ENCODE measurements at places on chromosomes 1 and 21.

DNA sequence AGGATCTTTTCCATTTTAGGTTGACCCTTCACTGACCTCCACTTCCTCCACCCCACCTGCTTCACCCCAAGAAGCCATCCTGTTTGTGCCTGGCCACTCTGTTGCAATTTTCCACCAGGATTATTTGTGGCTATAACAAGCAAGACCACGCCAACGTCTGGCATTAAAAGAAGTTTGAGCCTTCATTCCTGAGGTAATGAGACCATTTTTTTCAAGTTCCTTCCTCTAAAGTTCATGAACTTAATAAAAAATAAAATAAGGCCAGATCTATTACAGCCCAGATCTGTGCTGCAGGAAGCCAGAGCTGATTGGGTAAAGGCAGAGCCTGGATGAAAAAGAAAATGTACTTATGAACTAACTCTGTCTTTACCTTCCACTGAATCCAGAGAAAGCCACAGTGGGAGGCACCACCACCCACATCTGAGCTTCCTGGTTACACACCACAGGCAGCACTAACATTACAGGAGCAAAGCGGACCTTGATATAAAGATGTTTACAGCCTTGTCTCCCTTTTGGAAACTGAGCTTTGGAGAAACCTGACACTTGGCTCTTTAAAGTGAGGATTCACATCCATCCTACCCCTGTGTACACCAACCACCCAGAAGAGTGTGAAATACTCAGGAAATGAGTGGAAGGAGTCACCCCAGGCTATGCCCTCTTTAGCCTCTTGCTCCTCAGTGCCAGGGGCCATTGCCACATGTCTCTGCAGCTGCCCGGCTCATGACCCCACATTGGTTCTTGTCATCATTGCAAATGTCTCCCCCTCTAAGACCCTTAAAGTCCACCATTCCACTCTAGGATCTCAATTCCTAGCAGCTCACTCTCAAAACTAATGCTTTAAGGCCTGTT lies 293.6 kb downstream of the PLPP3 start:
- no peak for DNase-seq

- peak; percentile 90 for DNase-seq
Observed at GRCh38 chr1:43329995-43330751, 7.4 kb upstream of the MPL start.

GRCh38 chr1:47689894-47690293 lies 252.1 kb downstream of the FOXD2 start:
- DNase-seq: no peak

DNA sequence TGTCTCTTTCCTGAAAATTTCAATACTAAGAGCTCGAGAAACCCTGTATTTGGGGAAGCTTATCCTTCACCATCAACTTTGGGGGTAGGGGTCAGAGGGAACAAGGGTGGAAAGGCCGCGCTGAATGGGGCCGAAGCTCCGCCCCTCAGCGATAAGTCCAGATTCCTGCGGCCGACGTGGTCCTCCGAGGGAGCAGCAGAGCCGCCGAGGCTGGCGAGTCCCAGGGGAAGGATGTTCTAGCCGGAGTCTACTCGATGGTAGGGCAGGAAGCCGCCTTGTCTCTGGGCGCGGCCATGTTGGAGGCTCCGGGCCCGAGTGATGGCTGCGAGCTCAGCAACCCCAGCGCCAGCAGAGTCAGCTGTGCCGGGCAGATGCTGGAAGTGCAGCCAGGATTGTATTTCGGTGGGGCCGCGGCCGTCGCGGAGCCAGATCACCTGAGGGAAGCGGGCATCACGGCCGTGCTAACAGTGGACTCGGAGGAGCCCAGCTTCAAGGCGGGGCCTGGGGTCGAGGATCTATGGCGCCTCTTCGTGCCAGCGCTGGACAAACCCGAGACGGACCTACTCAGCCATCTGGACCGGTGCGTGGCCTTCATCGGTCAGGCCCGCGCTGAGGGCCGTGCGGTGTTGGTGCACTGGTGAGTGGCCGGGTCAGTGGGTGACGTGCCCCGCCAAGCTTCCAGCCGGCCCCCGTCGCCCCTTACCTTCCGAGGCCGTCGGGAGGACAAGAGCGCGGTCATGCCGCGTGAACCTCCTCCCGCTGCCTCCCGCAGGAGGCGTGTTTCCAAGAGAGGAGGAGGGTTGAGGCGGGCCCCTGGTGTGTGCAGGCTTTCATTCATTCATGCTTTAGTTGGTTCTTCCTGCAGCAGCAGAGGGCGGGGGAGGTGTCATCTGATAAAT lies at the start of gene DUSP12:
TSS of gene DUSP12 (plus strand) at position 278 of the 899 bp plus-strand sequence. CDS start at position 294, 16 bp downstream.
- peak; percentile 79 for DNase-seq

DNA sequence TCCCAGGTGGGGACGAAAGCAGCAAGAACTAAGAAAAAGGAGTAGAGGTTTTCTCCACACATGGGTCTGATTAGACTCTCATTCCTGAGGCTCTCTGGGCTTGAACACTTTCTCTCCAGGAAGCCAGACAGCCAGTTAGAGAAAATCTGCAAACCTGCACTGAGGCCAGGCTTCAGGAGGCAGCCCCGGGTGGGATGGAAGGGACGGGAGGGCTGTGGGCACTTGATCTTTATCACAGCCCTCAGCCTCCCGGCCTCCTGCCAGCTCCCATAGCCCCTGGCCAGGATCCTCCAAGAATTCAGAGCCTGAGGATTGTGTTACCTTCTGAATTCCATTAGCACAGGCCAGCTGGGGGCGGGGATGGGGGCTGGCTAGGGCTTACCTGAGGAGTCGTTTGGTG lies 40.1 kb downstream of the SERTAD4 start:
- DNase-seq: no peak

GRCh38 chr1:85450832-85451231 lies 14.1 kb downstream of the DDAH1 start:
- no peak for DNase-seq

- no peak for DNase-seq
Observed at GRCh38 chr1:190416239-190416638, 61.4 kb downstream of the BRINP3 start.

DNA sequence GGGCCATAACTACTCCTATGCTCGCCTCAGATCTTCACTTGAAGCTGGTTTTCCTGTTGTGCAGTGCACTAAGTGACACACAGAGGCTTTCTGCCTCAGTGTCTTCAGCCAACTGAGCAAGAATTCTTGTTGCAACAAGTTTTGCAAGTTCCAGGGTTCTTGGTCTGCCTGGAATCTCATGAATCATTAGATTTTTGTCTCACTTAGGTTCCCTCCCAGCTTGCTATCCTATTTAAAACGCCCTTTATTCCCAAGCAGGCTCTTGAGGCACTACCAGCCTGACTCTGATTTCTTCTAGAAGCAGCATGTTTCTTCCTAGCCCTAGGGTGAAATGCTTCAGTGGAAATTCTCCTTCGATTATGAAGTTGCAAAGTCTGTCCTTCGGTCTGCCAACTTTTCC lies 158.8 kb downstream of the C1orf21 start:
- no peak for DNase-seq

GRCh38 chr1:191025896-191026642 lies 548.4 kb upstream of the BRINP3 start:
- no peak for DNase-seq

GRCh38 chr1:44326024-44326701 lies 28.9 kb downstream of the ERI3 start:
- DNase-seq: no peak

DNA sequence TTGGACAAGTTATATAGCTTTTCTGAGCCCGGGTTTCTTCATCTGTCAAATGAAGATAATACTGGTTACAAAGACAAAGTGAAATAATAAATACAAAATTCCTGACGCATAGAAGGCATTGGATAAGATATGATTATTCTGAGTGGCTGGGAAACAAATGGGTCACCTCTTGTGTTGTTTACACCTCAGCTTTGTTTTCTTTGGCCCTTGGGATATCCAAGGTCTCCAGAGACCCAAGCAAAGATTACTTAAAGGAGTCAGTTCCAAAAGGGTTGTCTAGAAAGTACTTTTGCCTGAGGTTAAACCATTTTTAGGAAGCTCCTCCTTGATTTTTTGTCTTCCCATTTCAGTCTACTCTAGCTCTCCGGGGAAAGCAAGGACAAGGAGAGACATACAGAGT lies 9.7 kb downstream of the KHDRBS1 start:
- no peak for DNase-seq

GRCh38 chr1:159890390-159890789 lies 9.6 kb downstream of the CFAP45 start:
- no peak for DNase-seq

DNA sequence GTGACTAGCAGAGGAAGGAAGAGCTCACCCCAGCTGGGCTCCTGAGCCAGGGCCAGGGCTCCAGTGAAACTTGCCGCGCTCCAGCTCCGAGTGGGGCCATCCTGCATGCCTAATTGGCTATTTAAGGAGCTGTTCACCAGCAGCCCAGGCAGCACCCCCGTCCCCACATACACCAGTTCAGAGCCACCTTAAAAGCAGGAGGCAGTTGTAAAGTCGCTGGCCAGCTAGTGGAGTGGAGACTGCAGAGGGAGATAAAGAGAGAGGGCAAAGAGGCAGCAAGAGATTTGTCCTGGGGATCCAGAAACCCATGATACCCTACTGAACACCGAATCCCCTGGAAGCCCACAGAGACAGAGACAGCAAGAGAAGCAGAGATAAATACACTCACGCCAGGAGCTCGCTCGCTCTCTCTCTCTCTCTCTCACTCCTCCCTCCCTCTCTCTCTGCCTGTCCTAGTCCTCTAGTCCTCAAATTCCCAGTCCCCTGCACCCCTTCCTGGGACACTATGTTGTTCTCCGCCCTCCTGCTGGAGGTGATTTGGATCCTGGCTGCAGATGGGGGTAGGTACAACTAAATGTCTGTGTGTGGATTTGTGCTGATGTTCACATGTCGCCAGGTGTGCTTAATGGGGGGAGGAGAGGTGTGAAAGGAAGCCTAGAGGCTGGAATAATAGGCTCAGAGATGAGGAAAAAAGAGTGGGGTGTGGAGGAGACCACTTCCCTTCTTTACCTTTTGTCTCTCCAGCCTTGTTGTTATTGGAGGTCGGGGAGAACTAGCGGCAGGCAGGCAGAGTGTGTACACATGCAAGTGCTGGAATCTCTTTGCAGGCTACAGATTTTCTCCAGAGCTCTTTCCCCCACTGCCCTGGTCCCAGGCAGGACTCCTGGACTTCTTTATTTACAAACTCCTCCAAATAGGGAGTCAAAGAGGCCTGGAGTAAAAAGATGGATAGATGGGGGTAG lies at the start of gene CA14:
TSS of gene CA14 (plus strand) at position 151 of the 962 bp plus-strand sequence. CDS start at position 506, 355 bp downstream.
- no peak for DNase-seq

DNA sequence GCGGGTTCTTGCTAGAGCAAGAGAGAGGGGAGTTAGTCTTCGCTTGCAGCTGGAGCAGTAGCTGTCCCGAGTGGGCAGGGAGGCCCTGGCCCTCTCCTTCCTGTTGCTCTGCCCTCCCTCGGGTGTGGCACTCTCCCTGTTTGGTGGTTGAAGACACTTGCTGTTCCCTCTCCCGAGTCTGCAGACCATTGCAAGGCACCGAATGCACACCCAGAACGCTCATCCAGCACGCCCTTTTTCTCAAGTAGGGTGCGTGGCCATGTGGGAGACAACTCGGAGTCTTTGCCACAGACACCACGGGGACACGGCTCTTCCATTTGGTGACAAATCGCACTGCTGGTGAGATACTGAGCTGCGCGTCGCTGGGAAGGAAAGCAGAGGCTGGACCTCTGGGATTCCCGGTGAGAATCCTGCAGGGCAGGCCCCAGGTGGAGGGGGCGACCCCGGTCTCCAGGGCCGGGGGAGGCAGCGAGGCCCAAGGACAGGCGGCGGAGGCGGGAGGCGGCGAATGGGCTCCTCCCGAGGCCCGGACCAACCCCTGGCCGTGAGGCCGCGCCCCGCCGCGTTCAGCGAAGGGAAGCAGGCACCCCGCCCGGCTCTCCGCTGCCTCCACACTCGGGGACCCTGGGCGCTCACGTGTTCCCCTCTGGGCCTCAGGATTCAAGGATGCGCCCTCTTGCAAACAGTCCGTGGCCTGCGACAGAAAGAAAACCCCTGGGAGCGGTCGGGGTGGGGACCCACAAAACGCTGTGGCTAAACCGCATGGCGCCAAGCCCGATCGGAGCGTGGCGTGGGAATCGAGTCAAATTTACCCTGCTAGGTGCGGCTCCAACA lies 10.4 kb upstream of the TMEM200B start:
- no peak for DNase-seq

GRCh38 chr1:202288177-202288576 lies 53.6 kb downstream of the UBE2T start:
- no peak for DNase-seq

DNA sequence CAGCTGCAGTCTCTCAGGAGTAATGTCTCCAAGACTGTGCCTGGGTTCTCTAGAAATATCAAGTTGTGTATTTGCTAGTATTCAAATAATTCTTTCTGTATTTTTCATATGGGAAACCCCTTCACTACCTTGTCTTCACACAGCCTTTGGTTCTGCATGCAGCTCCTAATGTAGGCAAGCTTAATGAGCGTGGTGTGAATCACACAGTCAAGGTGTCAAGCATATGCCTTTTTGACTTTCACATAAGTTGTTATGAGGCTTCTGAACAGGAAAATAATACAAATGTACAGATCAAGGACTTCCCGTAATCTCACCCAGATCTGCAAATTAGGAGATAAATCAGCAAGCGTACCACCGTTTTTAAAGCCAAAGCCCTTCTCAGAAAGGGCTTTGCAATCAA lies at the start of gene FCRL3:
TSS of gene FCRL3 (minus strand) at position 38 of the 400 bp plus-strand sequence. CDS start 280 bp downstream, outside the sequence.
- DNase-seq: no peak

DNA sequence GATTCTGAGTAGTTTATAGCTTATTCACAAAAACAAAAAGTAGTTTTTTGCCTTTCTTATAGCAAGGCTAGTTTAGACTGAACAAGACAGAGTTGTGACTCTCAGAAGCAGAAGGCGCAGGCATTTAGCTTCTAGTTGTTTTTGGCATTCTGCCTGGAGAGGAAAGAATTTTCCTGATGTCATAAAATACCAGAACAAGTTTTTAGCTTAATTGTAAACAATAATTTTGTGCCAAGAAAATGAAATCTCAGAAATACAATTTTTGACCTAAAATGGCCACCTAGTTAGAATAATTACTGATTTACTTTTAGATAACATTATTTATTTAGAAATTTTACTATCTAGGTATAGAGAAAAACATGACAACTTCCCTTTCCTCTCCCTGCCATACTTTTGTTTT lies 1.0 kb downstream of the DNAJB4 start:
- no peak for DNase-seq

GRCh38 chr1:233107130-233107660 lies 156.8 kb downstream of the NTPCR start:
- DNase-seq: no peak

DNA sequence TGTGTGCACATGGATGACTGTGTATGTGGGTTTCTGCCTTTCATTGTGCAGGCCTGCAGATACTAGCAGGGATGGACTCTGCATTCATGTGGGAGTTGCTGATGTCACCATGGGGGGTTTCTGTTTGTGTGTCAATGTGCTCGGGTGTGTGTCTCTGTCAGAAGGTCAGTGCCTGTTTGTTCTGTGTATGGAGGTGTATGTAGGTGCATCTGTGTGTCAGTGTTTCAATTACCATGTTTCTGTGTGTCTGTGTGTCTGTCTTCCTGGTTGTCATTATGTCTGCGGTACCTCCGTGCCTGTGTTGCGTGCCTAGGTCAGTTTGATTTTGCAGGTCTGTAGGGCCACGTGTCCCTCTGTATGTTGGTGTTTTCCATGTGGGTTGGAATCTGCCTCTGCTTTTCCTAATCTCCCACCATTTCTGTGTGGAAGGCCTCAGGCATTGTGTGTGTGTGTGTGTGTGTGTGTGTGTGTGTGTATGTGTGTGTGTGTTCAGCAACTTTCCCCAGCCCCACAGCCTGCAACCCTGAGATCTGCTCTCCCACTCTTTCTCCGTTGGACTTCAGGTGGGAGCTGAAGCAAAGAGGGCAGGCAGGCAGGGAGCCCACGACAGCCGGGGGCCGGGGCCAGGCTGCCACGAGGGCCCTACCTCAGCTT lies 36.7 kb upstream of the WASF2 start:
- no peak for DNase-seq
